ENCODE measurements at places on chromosomes 5 and 9. TPM values are rescaled to one million over a fixed set of nuclear protein-coding genes. Genes with fewer than 3 reads are reported as not detected.

The ELP1 gene
- total RNA-seq, result 14.5 TPM

The LECT2 gene
- total RNA-seq, result not detected

The PDGFRB gene
- total RNA-seq, result 201 TPM

The FOXI1 gene
- not detected for total RNA-seq

The CRB2 gene
- total RNA-seq, result not detected

The IRX1 gene
- not detected for total RNA-seq

The FGF1 gene
- total RNA-seq, result 9.9 TPM

The PCA3 gene
- not detected for total RNA-seq

The NDUFAF2 gene
- 36.2 TPM for total RNA-seq

The IL5 gene
- total RNA-seq, result not detected

The FOXD4L3 gene
- not detected for total RNA-seq

The SPINK13 gene
- not detected for total RNA-seq

The ZNF782 gene
- total RNA-seq, result 4.0 TPM

The RFESD gene
- 1.1 TPM for total RNA-seq

The SAP30L gene
- 34.2 TPM for total RNA-seq

The SHISAL2B gene
- not detected for total RNA-seq

The CBY3 gene
- total RNA-seq, result not detected

The LMX1B gene
- total RNA-seq, result 0.77 TPM

The PLPP7 gene
- 13.9 TPM for total RNA-seq

The PTPRD gene
- total RNA-seq, result 18.0 TPM

The NIM1K gene
- total RNA-seq, result 0.58 TPM

The SLC12A2 gene
- 14.0 TPM for total RNA-seq

The SLC1A1 gene
- total RNA-seq, result 8.2 TPM

The IGFBPL1 gene
- total RNA-seq, result not detected

The SHROOM1 gene
- total RNA-seq, result 10.6 TPM

The CNTLN gene
- 7.1 TPM for total RNA-seq

The UGT3A1 gene
- not detected for total RNA-seq

The BRD8 gene
- total RNA-seq, result 23.8 TPM

The OCLN gene
- total RNA-seq, result 1.3 TPM

The DRD1 gene
- 1.1 TPM for total RNA-seq

The NUTM2G gene
- not detected for total RNA-seq
